ENCODE measurements at places on chromosomes 16 and 17. TPM values are rescaled to one million over a fixed set of nuclear protein-coding genes. Genes with fewer than 3 reads are reported as not detected.

TBC1D3K gene
- not detected for total RNA-seq

LRRC75A gene
- 2.4 TPM for total RNA-seq

TBX21 gene
- 0.99 TPM for total RNA-seq

METTL23 gene
- total RNA-seq: 27.9 TPM

TP53TG3D gene
- total RNA-seq: not detected

NPIPB13 gene
- 25.8 TPM for total RNA-seq

CD79B gene
- total RNA-seq: 7.1 TPM

FOXL1 gene
- 23.8 TPM for total RNA-seq

NATD1 gene
- 7.2 TPM for total RNA-seq

NMRAL1 gene
- total RNA-seq: 23.5 TPM

FSCN2 gene
- 3.1 TPM for total RNA-seq

RNU2-1 gene
- total RNA-seq: 2,414 TPM

CCL18 gene
- total RNA-seq: 39.0 TPM

HCFC1R1 gene
- 88.5 TPM for total RNA-seq

KCNAB3 gene
- 0.62 TPM for total RNA-seq

PIK3R5 gene
- total RNA-seq: 18.4 TPM

ERBB2 gene
- 74.0 TPM for total RNA-seq

CACNG3 gene
- not detected for total RNA-seq

MRC2 gene
- 93.8 TPM for total RNA-seq

TRPV3 gene
- total RNA-seq: 0.49 TPM

PERCC1 gene
- total RNA-seq: not detected
